ENCODE measurements at places on chromosomes 6 and 20.

DNA sequence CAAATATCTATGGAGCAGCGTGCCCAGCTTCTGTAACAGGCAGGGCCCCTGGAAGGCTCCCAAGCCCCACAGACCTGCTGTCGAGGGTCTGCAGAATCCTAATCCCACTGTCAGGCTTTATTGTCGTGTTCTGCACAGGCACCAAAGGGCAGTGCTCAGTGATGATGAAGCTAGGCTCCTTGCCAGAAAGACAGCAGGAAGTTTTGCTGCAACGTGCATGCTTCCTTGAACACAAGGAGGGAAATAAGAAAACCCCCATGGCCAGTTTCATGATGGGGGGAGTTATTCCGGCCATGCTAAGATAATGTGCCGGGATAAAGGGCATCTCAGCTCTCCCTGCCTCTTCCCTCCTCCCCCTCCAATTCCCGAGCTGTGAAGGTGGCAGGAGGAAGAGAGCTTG, 109.4 kb upstream of the KCNG1 start:
- no peak for DNase-seq

DNA sequence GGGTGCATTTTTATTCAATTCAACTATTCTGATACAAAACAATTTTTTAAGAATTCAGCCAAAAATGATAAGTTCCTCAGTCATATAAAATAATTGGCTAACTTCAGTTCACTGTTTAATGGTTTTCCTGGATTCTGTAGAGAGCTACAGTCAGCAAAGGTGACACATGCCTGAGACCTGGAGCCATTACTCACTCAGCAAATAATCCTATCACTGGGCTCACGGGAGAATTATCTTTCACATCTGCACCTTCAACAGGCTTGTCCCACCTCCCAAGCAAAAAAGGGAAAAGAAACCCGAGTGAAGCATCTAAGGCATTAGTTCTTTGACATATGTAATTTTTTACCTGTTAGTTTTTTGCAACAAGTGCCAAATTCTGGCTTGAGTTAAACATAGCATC, 34.9 kb upstream of the FOXA2 start:
- DNase-seq = no peak

DNA sequence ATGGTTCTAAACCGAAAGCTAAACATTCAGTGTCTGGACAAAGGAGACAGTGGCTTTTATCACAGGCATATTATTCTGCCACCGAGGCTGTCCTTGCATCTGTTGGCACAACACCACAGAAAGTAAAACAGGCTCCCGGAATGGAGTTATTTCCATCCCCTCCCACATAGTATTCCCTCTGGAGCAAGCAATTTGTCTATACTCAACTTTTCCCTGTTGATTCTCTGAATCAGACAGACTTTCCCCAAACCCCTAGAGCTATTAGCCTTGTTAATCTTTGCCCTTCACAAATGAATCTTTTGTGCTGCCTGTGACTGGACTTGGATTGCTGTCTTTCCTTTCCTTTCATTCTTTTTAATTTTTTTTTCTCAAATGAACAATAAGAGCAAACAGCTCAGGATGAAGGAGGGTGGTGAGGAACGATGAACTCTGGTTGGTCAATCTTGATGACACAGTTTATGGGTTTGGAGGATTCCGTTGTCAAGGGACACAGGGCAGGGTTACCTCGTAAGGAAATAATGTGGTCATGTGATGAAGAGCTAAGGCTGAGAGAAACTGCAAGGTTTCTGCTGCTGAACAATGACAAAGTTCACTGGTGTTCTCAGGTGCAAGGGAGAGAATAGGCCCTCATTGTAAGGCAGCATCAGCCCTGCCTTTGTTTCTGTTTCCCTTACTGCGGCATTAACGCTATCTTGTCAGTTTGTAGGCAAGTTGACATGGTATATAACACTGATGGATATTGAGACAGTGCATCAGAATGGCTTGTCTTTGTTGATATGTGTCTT, 275.0 kb upstream of the BMP2 start:
- DNase-seq = no peak

DNA sequence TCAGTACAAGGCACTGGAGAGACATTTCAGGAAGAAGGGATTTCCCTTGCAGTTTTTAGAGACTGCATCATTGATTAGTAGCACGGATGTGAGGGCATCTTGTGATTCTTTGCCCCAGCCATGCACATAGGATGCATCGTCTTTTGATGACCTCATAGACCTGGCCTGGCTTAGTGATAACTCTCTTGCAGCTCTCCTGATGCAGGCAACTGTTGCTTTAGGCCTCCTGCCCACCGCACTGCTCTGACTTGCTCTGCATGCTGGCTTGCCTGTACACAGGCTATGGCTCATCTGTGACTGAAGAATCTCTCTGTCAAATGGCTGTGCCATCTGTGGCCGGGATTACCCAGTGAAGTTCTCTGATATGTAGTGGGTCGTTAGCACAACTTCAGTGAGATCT, 207.7 kb upstream of the PTCHD4 start:
- no peak for DNase-seq

DNA sequence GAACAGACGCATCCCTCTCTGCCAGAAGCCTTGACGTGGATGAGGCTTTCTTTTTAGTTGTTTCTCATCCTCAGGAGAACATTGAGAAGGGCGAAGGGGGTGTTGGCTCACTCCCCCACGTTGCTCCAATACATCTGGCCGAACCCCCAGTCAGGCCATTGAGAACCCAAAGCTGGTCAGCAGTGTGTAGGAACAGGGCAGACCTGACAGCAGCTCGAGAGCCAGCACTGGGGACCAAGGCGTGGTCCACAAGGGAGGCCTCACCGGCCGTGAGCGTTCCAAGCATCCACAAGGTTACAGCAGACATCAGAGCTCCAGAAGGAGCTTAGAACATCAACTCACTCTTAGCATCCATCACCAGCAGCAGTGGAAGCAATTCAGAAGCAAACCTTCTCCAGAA, 387.9 kb upstream of the ARID1B start:
- DNase-seq = no peak

- DNase-seq = no peak
Observed at GRCh38 chr6:10338151-10338550, 76.7 kb downstream of the TFAP2A start.

- no peak for DNase-seq
Observed at GRCh38 chr6:46983007-46983411, 59.1 kb downstream of the ADGRF1 start.

- peak; percentile 18 for DNase-seq
Observed at GRCh38 chr6:111482188-111482958, 645 bp downstream of the REV3L start.

DNA sequence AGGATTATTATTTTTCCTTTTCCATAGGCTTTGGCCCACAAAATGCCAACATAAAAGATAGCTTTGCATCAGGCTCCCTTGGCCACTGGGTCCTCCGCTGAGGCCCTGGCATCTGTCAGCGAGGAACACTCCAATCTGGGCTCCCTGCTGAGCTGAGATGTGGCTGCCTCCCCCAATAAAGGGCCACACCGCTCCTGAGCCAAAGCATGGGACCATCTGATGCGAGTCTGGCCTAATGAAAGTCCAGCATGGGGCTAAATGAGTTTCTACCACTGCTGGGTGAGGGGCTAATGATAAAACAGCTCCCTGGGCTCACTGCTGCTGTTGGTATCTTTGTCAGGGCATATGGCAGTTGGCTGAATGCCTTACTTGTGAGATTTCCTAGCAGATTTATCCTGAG, 817.5 kb upstream of the SLC35B3 start:
- DNase-seq = no peak

DNA sequence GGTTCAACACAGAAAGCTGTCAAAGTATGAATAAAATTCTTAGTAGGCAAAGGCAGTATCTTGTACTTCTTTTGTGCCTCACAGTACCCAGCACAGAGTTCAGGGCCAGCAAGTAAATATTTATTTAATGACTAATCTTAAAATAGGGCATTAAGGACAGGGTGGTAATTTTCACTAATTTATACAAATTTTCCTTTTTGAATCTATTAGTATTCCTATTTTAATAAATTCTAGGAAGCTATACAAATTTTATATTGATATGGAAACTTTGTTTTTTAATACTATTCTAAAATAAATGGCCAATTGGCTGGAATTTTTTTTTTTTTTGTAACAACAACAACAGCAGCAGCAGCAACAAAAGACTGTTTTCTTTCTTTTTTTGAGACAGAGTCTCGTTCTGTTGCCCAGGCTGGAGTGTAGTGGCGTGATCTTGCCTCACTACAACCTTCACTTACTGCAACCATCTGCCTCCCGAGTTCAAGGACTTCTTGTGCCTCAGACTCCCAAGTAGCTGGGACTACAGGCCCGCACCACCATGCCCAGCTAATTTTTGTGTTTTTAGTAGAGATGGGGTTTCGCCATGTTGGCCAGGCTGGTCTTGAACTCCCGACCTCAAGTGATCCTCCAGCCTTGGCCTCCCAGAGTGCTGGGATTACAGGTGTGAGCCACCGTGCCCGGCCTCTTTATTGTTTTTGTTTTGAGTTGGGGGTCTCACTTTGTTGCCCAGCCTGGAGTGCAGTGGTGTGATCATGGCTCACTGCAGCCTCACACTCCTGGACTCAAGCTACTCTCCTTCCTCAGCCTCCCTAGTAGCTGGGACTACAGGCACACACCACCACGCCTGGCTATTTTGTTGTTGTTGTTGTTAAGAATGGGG, 85.2 kb downstream of the FKBP5 start:
- no peak for DNase-seq

- no peak for DNase-seq
Observed at GRCh38 chr6:142947714-142948480, 2.9 kb upstream of the HIVEP2 start.

DNA sequence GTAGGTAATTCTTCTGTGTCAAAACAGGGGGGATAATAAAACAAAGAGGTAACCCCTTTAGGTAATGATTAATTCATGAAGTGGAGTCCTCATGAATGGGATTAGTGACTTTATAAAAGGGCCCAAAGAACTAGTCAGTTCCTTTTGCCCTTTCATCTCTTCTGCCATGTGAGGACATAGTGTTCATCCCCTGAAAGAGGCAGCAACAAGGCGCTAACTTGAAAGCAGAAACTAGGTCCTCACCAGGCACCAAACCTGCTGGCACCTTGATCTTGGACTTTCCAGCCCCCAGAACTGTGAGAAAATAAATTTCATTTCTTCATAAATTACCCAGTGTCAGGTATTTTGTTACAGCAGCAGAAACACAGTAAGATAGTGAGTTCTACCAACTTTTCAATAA, 16.4 kb upstream of the BRPF3 start:
- DNase-seq = no peak

GRCh38 chr6:24229696-24230405, 103.8 kb downstream of the NRSN1 start:
- no peak for DNase-seq
